Progenitor cell of endocrine pancreas (in vitro differentiated cells): ENCODE measurements at places on chromosomes 5 and 9. TPM values are rescaled to one million over a fixed set of nuclear protein-coding genes. Genes with fewer than 3 reads are reported as not detected.

DNA sequence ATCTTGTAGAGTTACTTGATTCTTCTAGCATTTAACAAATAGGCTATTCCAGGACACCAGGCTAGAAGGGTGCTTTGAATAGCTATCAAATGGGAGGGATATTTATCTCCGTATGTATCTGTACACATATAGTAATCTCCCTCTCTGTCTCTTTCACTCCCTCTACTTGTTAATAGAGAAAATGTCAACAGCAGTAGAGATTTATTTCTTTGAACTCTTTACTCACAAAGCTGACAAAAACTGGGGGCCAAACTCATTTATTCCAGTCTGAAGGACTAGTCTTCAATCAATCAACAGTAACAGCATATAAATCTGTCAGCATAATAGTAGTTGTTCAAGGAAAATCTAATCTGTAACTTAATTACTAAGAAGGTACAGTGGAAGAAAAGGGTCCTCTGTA lies 78.2 kb upstream of the FER start:
- DNase-seq = no peak

DNA sequence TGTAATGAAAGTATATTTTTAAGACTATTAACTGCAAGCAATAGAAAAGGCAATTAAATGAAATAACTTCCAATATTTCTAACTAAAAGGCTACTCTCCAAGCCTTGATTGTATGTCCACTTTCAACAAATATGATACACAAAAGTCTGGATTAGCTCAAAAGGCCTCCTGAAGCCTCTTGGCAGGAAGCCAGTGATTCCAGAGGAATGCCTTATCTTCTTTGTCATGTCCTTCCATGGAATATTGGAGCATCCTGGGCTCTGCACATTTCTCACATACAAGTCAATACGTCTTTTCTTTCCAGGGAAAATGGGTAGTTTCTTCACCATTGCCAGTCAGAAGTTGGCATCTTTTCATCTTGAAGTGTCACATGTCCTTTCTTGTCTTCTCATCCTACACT lies 357.8 kb downstream of the KDM4C start:
- no peak for DNase-seq

GRCh38 chr9:120742951-120743416 lies 28.7 kb upstream of the MEGF9 start:
- no peak for DNase-seq

CNTNAP3B gene
- 7.0 and 7.4 TPM in 2 replicates for total RNA-seq

PPP1R2B gene
- total RNA-seq = not detected in 2 replicates

- no peak for DNase-seq
Measured at GRCh38 chr9:133143639-133144141, 20.0 kb downstream of the GBGT1 start.

DNA sequence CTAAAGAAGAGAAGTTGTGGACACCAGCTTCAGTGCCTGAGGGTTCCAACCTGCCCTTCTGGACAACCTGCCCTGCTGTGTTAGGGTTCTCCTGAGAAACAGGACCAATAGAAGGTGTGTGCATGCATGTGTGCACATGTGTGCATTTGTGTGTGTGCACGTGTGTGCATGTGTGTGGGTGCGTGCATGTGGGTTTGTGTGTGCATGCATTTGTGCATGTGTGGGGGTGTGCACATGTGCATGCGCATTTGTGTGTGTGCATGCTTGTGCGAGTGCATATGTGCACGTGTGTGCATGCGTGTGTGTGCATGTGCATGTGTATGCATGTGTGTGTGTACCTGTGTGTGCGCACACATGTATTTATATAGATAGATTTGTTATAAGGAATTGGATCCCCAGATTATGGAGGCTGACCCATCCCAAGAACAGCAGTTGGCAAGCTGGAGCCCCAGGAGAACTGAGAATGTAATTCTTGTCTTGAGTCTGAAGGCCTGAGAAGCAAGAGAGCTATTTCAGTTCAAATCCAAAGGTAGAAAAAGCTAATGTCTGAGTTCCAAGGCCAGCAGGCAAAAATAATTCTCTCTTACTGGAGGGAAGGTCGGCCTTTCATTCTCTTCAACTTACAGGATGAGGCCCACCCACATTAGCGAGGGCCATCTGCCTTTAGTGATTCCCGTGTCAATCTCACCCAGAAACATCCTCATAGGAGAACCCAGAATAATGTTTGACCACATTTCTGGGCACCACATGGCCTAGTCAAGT lies 62.9 kb upstream of the SYNPO start:
- DNase-seq = no peak
